HS-27A (cell line): ENCODE measurements at places on chromosomes 2 and 18.

DNA sequence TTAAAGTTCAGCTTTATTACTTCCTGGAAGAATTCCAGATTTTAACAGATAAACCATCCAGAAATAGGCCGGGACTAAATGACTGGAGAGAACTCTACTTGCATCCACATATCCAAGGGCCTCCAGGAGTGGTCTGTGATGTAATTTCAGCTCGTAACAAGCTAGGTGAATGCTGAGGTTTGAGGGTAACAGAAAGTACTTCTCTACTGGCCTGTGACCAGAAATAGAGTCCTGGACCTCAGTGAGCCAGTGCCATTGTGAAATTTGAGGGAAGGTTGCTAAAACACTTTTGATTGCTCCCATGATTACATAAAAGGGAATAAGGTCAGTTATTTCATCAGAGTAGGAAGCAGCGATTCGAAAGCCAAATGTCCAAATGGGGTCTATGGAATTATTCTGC, 158.1 kb downstream of the DOCK10 start:
- no peak for DNase-seq

DNA sequence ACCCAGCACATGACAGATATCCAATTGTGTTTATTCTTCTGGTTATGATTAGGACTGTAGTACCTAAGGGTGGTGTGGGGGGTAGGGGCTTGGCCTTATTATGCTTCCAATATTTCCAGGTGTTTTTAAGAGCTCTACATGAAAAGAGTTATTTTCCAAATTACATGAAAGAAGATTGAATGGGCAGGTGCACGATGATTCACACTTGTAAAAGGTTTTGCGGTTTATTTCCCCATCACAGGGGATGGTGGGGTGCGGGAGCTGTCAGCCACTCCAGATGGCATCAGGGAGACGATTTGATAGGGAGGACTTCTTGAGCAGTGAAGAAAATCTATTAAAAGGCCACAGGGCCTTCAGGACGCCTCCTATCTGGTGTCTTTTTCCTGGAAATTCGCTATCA, 15.1 kb upstream of the CCBE1 start:
- DNase-seq, result no peak

DNA sequence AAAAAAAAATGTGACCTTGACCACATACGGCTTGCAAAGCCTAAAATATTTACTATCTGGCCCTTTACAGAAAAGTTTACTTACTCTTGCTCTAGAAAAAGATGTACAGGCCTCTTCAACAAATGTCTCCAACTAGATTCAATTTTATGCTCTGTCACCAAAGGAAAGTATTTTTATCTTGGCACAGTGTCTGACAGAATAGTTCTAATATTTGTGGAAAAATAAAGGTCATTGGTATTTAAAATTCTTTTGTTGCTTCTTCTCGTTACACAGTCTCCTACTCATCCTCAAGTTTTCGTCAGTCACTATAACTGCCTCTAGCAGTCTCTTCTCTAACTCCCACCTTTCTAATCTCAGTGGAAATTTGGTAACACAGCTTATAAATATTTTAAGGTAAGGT, 1.4 kb downstream of the RBKS start:
- no peak for DNase-seq

- DNase-seq, result no peak
Measured at GRCh38 chr2:232332940-232333259, 45.7 kb upstream of the ALPP start.

GRCh38 chr18:25587545-25587944, 235.6 kb upstream of the ZNF521 start:
- DNase-seq, result no peak

GRCh38 chr2:187618813-187619212, 64.6 kb upstream of the TFPI start:
- no peak for DNase-seq

DNA sequence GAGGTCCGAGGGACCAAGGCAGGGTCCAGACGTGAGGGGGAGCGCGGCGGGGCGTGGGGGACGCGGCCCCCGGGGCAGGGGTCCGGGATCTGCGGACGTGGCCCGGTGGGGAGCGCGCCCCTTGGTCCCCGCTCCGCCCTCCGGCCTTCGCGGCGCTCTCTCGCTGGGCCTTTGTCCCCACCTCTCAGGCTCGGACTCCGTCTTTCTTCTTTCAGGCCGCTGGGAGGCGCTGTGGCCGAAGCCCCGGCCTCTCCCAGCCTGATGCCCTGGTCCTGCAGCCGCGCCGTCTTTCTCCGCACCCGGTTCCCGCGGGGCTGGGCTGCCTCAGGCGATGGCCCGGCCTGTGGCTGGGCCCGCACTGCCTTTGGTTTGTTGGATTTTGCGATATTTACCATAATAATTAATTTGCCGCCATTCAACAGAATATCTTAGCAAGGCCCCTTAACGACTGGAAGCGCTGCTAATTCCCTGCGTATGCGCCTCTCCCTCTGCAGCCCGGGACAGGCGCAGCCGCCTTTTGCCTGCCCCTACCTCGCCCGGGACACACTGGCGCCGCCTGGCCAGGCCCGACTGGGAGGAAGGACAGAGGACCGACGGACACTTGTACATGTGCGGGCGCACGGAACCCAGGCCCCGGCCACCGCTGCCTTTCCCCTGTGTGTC, 10.8 kb downstream of the SIX3 start:
- DNase-seq, result no peak

DNA sequence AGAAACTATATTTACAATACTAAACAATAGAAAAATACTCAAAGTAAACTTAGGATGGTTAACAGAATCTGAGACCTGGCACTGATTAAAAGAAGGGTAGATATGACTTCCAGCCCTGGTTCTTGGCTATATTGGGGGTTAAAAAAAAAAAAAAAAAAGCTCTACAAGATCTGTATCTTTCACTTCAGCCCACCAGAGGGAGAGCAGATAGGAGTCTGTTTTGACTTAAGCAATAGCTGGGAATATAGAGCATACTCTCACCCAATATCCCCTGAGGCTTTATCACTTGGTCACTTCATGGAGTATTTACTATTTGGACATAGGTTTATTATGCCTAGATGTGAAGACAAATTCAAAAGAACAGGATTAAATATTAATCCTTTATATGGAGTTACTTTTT, 598.9 kb upstream of the LINC00305 start:
- DNase-seq, result no peak

GRCh38 chr18:23935804-23936203, 78.8 kb upstream of the TTC39C start:
- DNase-seq, result no peak

DNA sequence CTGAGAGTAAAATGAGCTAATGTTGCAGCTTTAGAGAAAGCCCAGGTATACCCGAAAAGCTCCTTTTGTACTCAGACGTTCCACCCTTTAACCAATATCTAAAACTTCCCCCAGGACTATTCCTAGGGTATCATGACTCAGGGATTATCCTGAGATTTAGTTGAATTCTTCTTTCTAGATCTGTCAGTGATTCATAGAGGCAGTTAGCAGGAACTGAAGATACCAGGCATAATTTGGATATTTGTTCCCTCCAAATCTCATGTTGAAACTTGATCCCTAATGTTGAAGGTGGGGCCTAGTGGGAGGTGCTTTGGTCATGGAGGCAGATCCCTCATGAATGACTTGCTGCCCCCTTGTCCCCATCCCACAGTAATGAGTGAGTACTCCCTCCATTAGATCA, 161.2 kb upstream of the LRP1B start:
- peak; percentile 74 for DNase-seq

DNA sequence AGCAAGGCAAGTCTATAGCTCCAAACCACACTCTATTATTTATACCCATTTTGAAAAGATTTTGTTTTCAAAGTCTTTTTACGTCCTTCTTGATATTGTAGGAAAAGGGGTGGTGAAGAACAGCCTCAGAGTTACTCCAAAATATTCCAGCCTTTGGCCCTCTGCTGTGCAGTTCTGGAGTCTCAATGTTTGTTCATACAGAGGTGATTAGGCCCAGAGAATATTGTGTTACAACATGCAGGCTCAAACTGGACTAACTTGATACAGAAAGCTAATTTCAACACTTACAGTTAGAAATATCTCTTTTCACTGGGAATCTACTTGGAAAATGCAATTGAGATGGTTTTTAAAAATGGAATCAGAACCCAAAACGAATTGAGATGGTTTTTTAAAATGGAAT, 40.4 kb upstream of the SLC25A52 start:
- DNase-seq, result no peak

DNA sequence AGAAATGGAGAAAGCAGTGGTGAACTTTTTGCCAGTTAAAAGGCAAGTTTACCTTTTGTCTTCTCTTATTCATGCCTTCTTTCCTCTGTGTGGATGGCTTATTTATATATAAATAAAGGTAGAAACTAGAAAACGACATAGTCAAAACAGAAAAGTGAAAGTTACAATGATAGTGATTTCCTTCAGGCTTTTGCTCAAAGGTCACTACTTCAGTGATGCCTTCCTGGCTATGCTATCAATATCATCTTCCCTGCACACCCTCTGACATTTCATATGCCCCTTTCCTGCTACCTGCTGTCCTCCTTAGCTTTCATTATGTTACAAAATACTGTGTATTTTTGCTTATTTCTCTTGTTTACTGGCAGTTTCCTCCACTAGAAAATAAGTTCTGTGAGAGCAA, 132.0 kb upstream of the NOSTRIN start:
- DNase-seq, result no peak

DNA sequence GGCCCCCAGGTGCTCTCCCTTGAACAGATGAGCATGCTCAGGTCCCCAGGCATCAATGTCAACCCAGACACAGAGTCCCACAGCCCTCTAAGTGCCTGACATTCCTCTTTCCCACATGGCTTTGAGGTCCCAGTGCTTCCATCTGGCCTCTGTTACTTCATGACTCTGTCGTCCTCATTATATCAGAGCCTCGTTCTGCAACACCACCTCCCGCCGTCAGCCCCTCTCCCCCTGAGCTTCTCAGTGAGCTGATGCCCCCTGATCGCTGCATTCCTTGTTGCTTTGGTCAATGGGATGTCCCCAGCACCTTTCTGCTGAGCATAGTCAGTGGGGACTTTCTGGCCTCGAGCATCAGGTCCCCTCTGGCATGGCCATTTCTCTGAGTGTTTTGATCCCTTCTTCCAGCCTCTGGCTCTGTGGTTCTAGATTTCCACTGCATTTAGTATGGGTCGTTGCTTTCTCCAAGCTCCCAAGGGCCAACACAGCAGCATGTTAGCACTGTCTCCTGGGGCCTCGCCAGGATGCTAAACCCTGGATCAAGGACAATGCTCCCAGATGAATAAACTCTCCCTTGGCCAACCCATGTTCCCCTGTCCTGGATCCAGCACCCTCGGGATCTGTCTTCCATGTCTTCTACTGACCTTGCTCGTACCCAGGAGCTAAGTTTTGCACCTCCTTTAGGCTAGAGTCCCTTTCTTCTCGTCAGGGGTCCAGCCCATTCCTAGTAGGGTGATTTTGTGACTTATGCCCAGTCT, 143.2 kb upstream of the TWIST2 start:
- no peak for DNase-seq

GRCh38 chr2:201057087-201057521, 14.4 kb downstream of the HYCC2 start:
- DNase-seq, result no peak

- peak; percentile 39 for DNase-seq
Measured at GRCh38 chr2:18545384-18545783, 15.1 kb downstream of the RDH14 start.

DNA sequence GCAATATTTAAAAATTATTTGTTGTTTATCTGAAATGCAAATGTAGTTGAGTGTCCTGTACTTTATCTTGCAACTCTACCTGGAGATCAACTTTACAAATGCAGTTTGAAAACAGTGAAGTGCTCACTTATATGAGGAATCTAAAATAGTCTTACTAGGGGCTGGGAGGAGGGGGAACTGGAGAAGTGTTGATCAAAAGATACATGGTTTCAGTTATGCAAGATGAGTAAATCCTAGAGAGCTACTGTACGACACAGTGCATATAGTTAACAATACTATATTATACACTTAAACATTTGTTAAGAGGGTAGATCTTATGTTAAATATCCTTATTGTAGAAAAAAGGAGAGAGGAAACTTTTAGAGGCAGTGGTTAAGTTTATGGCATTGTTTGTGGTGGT, 241.9 kb downstream of the BCL11A start:
- no peak for DNase-seq

DNA sequence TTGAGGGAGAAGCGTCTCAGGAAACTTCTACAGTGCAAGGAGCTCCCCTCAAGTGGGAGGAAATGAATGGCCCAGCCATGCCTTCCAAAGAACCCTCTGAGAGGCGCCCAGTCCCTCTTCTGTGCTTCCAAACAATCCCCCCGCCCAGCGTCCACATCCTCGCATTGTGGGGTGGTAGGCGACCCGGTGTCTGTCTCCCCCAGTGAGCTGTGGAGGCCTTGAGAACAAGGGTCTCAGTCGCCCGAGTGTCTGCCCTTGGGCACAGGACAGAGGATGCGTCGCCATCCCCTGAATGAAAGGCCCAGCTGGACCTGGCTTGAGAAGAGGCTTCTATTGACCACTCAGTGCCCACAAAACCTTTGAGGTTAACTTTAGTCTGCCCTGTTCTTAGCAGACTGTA, 29.7 kb downstream of the INPP5D start:
- no peak for DNase-seq

GRCh38 chr18:48769006-48769636, 181.6 kb downstream of the SMAD7 start:
- no peak for DNase-seq

GRCh38 chr18:29494371-29494770, 1317.4 kb upstream of the CDH2 start:
- DNase-seq, result no peak

GRCh38 chr2:148876595-148877402, 1.8 kb downstream of the KIF5C start:
- DNase-seq, result no peak

DNA sequence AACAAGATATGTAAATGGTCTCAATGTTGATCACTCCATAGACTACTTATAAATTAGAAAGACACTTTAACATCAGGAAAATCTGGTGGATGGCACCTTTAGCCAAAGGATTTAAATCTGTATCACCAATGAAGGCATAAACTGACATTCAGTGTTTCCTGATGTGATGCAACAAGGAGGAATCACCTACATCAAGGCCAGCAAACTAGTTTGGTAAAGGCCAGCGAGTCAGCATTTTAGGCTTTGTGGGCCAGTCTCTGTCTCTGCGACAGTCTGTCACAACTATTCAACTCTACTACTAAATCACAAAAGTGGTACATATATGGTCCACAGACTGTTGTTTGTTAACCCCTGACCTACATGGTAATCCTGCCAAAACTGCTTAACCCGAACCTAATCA, 33.3 kb downstream of the C2orf76 start:
- no peak for DNase-seq

GRCh38 chr2:126645211-126645618, 10.7 kb upstream of the GYPC start:
- no peak for DNase-seq

DNA sequence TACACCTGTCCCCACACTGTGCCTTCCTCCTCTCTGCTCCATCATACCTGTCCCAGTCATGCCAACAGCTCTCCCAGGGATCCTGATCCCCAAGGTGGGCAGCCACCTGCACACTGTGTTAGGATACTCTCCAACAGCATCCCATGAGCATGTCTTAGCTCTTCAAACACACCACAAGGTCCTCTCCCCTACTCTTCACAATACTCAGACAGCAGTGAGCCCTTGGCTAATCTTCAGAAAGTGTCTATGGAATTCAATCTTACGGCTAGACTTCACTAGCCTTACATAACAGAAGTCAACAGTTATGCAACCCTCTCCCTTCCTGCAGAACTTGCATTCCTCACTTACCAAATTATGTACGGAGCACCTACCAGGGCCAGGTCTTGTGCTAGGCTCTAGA, 79.9 kb downstream of the MYO5B start:
- DNase-seq, result no peak
